HFFc6 (cell line): ENCODE measurements at places on chromosomes 1 and 21. TPM values are rescaled to one million over a fixed set of nuclear protein-coding genes. Genes with fewer than 3 reads are reported as not detected.

RO60 gene
- total RNA-seq = 60.5 to 71.4 TPM (median 63.5 TPM) in 3 replicates

TDRD5 gene
- total RNA-seq = not detected in 3 replicates

GSTM3 gene
- total RNA-seq = 36.9 and 42.7 TPM in 2 replicates

TBX15 gene
- total RNA-seq = 4.7 to 10.0 TPM (median 5.6 TPM) in 3 replicates

FAM151A gene
- not detected in 3 replicates for total RNA-seq

PDZK1 gene
- total RNA-seq = 0.50 to 1.7 TPM (median 1.5 TPM) in 3 replicates

CFHR3 gene
- not detected in 3 replicates for total RNA-seq

C1orf210 gene
- total RNA-seq = not detected in 3 replicates

RIMS3 gene
- total RNA-seq = 0.09 TPM in 1 of 3 replicates, not detected in the others

C1QB gene
- total RNA-seq = not detected in 3 replicates

MANEAL gene
- 9.5 to 10.1 TPM (median 9.6 TPM) in 3 replicates for total RNA-seq

CACHD1 gene
- total RNA-seq = 3.6 to 5.4 TPM (median 3.9 TPM) in 3 replicates

KRTAP19-1 gene
- total RNA-seq = not detected in 3 replicates

IL19 gene
- total RNA-seq = not detected in 3 replicates

TSPEAR gene
- total RNA-seq = not detected in 3 replicates

DENND2C gene
- total RNA-seq = 1.5 TPM in 3 replicates

CFAP45 gene
- 1.3 to 1.7 TPM (median 1.4 TPM) in 3 replicates for total RNA-seq

FAM110D gene
- total RNA-seq = not detected in 3 replicates

TEX38 gene
- not detected in 3 replicates for total RNA-seq

HFM1 gene
- total RNA-seq = not detected in 3 replicates

CAPN8 gene
- total RNA-seq = not detected in 3 replicates

KCNK2 gene
- 52.4 to 90.3 TPM (median 56.6 TPM) in 3 replicates for total RNA-seq

CD2 gene
- not detected in 3 replicates for total RNA-seq

LCE1D gene
- total RNA-seq = not detected in 3 replicates

RAB3B gene
- total RNA-seq = 124 to 153 TPM (median 148 TPM) in 3 replicates

EPS8L3 gene
- total RNA-seq = not detected in 3 replicates

SH3BGR gene
- total RNA-seq = 2.4 and 2.6 TPM in 2 replicates

IL22RA1 gene
- total RNA-seq = not detected in 3 replicates

KIAA0040 gene
- total RNA-seq = not detected in 3 replicates

RGS8 gene
- total RNA-seq = not detected in 3 replicates

PBX1 gene
- 33.4 to 42.3 TPM (median 36.9 TPM) in 3 replicates for total RNA-seq

IL24 gene
- not detected in 2 replicates for total RNA-seq

TCHH gene
- total RNA-seq = not detected in 3 replicates

TAS1R1 gene
- not detected in 2 replicates for total RNA-seq

PADI1 gene
- 1.1 to 1.2 TPM in 2 of 3 replicates, not detected in the other for total RNA-seq

KCNT2 gene
- 0.24 to 1.1 TPM (median 0.65 TPM) in 3 replicates for total RNA-seq

PTGER3 gene
- total RNA-seq = 0.51 to 1.6 TPM (median 1.5 TPM) in 3 replicates

BARHL2 gene
- not detected in 2 replicates for total RNA-seq

SLC2A5 gene
- total RNA-seq = 0.10 to 0.23 TPM (median 0.15 TPM) in 3 replicates

CSF3R gene
- total RNA-seq = not detected in 3 replicates

PAQR6 gene
- total RNA-seq = 0.45 to 0.72 TPM (median 0.69 TPM) in 3 replicates

ZNF683 gene
- not detected in 2 replicates for total RNA-seq
